ENCODE measurements at places on chromosomes 2 and 18.

GRCh38 chr2:7020468-7020867 lies 103.3 kb downstream of the RNF144A start:
- no peak for DNase-seq

GRCh38 chr2:45170191-45171135 lies 161.2 kb upstream of the SIX2 start:
- DNase-seq, result no peak

- no peak for DNase-seq
Observed at GRCh38 chr2:32947076-32947483, 327 bp downstream of the LTBP1 start.

GRCh38 chr2:106885971-106886915 lies at the start of gene ST6GAL2:
Gene ST6GAL2, minus strand, starts transcription at chr2:106886167. Its CDS starts 42,190 bp downstream, at chr2:106843977.
- no peak for DNase-seq

DNA sequence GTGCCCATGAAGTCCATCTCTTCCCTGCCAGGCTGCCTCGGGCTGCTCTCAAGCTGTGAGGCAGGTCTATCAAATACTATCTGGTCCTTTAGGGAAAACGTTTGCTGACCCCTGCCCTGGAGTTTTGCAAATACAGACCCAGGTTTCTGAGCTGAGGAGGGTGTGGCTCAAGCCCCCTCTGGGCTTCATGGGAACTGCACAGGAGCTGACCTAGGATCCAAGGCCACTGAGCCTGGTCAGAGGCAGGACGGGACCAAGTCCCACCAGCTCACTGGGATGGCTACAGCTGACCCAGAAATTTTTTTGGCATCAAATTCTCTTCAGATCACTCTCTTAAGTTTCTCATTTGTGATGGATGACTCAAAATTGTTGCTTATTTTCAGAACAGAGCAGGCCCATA lies 14.1 kb downstream of the ZNF516 start:
- DNase-seq, result no peak

- DNase-seq, result no peak
Observed at GRCh38 chr2:24920098-24920808, at the start of gene ADCY3. Gene ADCY3, minus strand, starts transcription at chr2:24920237. Its CDS starts 1,250 bp downstream, at chr2:24918987.
